ENCODE measurements at places on chromosomes 3 and 15.

GRCh38 chr3:161026612-161027510 is 78.3 kb downstream of the B3GALNT1 start:
- DNase-seq, result no peak

- no peak for DNase-seq
Observed at GRCh38 chr3:15380980-15381890, 46.1 kb downstream of the METTL6 start.

GRCh38 chr15:86213888-86214287 is 134.2 kb downstream of the AGBL1 start:
- DNase-seq, result no peak

DNA sequence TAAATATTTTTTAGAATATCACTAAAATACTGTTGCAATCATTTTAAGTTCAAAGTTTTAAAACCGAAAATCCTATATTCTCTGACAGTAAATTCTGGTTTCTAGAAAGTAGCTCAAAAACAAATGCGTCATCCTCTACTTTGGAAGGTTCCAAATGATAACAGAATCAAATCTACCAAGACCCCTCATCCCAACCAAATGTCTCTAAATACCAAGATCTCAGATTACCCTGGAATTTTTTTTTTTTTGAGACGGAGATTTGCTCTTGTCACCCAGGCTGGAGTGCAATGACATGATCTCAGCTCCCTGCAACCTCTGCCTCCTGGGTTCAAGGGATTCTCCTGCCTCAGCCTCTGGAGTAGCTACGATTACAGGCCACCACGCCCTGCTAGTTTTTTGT is 16.8 kb downstream of the TBL1XR1 start:
- no peak for DNase-seq

DNA sequence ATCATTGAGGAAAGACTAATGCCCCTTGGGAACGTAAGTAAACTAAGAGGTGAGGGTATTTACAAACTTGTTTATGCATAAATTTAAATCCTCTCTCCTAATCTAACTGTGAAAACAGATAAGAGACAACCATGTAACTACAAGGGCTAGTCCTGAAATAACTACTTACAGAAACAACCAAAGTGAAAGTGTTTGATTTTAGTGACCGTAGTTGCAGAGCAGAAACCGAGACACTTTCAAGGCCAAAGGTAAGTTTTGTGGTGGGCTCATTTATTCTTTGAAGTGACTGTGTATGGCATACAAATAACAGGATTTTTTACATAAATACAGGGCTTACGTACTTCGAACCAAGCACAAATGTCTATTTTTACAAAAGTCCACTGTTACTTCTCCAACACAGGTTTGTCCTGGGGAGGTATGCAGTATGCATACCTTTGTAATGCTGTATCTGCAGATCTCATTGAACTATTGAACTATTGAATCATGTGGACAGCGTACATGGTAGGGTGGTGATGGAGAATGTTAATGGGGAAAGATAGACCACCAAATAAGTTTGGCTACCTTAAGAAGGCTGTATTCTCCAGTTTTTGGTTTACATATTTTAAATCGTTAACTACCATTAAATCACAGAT is 99.6 kb upstream of the RBMS3 start:
- DNase-seq, result no peak

DNA sequence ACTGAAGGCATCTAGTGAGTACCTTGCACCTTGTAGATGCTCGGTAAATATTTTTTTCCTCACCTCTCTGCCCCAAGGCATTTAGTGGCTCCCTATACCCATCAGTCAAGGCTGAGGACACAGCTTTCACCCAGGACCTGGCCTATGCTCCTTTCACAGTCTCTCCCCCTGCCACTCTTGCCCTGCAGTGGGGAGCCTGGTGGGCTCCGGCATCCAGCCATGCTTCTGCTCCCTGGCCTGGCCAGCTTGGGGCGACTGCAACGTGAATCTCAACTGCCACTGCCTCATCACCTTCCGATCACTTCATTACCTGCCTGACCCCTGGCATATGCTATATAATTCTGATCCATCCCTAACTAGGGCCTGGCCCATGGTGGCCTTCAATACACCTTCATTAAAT is 735 bp upstream of the CX3CR1 start:
- no peak for DNase-seq

DNA sequence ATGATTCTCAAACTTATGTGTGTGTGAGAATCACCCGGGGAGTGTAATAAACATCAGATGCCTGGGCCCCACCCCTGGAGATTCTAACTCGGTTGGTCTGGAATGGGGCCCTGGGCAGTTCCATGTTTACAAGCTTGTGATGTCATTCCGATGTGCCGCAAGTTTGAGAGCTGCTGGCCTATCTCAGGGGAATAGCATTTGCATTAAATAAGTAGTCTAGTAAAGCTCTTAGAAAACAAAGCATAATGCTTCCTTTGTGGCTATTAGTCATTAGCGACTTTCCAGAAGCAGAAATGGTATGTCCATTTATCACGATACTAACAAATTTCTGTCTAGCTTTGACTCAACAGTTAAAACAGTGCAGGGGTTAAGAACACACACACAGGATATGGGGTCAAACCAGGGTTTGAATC is 20.9 kb downstream of the PGBD4 start:
- DNase-seq, result no peak

DNA sequence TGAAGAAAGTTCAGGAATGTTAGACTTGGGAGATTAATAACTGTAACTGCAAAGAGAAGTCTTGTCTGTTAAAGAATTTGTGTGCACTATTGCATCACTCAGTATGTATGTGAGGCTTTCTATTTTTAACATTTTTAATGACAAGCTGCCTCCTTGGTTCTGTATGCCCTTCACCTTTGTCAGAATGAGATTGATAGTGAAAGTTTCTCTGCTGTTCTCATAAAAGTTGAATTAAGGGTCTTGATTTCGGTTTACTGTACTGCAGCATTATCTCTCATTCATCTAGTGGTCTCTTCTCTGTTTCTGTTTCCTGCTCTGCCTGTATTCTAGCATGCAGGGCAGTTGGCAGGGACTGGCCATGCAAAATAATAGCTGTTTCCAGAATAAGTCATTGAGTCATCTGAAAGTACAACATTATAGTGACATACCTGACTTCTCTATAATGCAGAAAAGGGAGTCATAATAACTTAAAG is 454.9 kb downstream of the IL5RA start:
- no peak for DNase-seq

DNA sequence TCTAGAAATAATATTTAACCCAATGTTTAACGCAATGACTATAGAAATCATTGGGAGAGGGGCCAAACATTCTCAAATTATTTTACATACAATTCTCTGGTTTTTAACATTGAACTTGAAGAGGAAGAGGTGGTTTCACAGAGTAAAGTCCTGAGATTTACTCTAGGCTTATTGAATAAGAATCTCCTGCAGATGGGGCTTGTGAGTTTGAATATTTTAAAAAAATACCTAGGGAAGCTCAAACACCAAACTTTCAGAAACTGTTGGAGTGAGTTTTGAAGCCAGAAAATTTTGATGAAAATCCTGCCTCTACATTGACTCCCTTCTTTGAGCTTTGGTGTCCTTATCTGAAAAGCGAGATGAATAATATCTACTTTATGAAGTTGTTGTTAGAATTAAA is 906.6 kb downstream of the TUSC7 start:
- DNase-seq, result no peak

GRCh38 chr3:198022604-198023003 is 62.6 kb downstream of the LMLN start:
- no peak for DNase-seq

DNA sequence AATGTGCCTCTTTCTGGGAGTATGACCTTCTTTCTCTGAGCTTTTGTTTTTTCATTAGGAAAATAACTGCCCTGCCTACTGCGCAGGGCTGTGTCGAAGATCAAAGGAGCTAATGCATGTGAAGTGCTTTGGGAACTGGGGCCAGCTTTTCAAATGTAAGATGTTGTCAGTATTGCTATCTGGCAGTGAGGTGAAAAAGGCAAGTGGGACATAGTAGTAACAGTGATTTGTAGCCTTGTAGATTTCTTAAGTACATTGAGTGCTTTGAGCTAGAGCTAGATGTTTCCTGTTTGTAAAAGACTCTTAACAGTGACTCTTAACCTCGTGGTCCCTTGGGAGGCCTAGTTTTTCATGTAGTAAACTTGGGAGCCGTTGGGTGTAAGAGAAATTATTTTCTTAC is 126.5 kb downstream of the ECT2 start:
- DNase-seq, result no peak

GRCh38 chr3:127264292-127264691 is 23.6 kb downstream of the PRR20G start:
- DNase-seq, result no peak

DNA sequence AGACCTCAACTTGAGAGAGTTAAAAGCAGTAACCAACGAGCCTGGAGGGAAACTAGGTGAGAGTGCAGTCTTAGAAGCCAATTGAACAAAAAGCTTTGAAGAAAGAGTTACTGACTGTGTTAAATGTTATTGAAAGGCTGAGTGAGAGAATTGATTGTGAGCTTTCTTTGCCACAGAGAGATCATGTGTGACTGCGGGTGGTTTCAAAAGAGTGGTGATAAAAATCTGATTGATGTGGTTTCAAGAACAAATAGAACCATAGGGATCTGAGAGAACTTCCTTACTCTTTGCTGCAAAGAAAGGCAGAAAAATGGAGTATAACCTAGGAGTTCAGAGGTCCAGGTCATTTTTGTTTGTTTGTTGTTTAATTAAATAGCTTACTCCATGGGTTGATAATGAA is 759.9 kb upstream of the ALCAM start:
- DNase-seq, result no peak

DNA sequence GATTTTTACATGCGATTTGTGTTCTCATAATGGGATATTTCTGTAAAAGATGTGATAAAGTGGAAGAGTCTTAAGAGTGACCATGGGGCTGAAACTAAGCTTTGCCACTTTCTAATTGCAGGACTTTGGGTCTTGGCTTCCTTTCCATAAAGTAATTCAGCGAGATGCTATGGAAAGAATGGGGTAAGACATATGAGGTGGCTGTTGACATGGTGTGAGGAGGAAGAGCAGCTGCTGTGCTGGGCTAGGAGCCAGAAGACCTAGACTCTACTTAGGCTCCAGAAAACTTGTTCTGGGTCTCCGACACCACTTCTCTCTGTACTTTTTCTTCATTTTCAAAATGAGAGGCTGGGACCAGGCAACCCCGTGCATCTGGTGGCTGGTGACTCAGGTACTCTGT is 654.5 kb upstream of the CFAP20DC start:
- no peak for DNase-seq

GRCh38 chr3:30356866-30357753 is 249.3 kb upstream of the TGFBR2 start:
- no peak for DNase-seq
